M059J (cell line): ENCODE measurements at places on chromosomes 3 and 15. TPM values are rescaled to one million over a fixed set of nuclear protein-coding genes. Genes with fewer than 3 reads are reported as not detected.
A peak's percentile ranks its signal among the peaks of the same experiment; 100 is the strongest.

- no peak for DNase-seq
These were observed 14.9 kb downstream of the RTP1 start for GRCh38 chr3:187212196-187212545.

The SMCO1 gene
- total RNA-seq = 0.05 TPM in 1 of 2 replicates, not detected in the other

DNA sequence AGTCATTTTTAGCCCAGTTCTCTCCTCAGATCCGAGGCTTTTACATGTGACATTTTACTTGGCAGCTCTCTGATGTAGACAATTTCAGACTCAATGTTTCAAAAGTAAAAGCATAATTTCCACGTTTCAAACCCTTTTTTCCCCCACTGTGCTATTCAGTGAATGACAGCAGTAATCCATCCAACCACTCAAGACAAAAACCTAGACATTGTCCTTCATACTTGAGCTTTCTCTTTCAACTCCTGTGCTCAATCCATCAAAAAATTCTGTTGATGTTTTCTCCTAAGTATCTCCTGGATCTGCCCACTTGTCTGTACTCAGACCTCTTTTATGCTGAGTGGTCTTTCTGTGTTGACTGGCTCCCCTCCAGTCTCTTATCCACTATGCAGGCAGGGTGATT lies 214.7 kb downstream of the CHL1 start:
- DNase-seq = no peak

The SI gene
- total RNA-seq = not detected in 2 replicates

DNA sequence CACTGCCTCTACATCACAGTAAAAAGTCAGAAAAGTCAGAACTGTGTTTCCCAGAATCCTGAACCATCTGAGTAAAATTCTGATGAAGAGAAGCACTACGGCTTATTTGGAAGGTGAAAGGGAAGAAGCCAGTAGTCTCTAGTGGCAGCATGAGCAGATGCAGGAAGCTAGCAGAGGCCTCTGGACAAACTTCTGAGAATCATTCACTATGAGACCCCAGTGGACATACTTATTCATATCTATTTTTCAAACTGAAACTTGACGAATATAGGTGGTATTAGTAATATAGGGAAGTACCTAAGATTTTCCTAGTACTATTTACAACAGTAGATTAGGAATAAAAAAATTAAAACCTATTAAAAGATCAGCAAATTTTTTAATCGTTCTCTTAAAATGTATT lies 272.8 kb upstream of the TTC14 start:
- DNase-seq = no peak

- no peak for DNase-seq
These were observed 21.1 kb upstream of the MFSD1 start for GRCh38 chr3:158780766-158781165.

DNA sequence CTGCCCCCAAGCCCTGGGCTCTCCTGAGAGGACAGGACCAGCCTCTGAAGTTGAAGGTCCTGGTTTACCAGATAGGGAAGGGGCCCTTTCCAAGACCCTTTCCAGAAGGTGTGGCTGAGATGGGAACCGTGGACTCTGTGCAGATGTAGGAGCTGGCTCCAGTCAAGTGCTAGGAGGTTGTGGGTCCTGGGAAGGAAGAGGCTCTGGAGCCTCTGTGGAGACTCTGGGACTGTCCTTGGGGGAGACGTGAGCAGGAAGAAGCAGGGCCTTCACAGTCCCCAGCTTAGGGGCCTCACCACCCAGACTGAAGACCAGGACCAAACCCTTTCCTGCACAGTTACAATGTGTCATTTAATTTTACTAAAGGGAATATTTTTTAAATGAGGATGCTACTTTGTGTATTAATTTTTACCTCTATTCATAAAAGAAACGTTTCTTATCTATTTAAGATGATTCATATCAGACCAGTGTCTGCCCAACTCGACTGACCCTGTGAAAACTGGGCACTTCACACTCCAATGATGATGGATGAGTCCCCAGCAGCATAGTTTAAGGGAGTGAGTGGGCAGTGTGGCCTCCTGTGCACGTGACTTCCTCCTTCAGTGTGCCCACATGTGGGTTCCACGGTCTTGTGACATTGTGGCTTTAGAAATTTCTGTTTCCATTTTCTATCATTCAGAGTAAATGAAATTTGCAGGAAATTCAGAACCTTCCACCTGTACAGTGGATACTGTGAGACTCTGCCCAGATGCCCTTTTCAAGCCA lies 10.9 kb downstream of the CCR5AS start:
- peak; percentile 45 for DNase-seq

The HDC gene
- 0.05 and 0.10 TPM in 2 replicates for total RNA-seq

- peak; percentile 71 for DNase-seq
These were observed 23.9 kb upstream of the SLTM start for GRCh38 chr15:58957101-58957973.

GRCh38 chr3:127637546-127637945 lies 8.6 kb downstream of the PODXL2 start:
- DNase-seq = peak; percentile 65

The LYZL4 gene
- not detected in 2 replicates for total RNA-seq

The DNAJA4 gene
- 2.3 TPM in 1 of 2 replicates, not detected in the other for total RNA-seq

The KLHL25 gene
- 4.1 and 5.3 TPM in 2 replicates for total RNA-seq

GRCh38 chr3:30628901-30629590 lies 22.6 kb downstream of the TGFBR2 start:
- peak; percentile 42 for DNase-seq

DNA sequence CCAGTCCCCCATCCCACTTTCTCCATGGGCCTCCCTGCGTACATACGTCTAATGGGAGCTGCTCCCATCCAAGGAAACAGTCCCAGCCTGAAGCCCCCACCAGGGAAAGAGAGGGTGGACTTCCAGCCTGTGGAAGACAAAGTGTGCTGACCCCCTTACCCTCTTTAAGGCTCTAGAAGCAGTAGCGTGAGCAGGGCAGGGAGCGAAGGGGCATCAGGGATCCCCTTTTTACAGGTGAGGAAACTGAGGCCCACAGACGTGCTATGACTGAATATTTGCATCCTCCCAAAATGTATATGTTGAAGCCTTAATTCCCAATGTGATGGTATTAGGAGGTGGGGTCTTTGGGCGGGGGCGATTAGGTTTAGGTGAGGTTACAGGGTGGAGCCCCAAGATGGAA lies 83.4 kb downstream of the TOP2B start:
- DNase-seq = no peak

- peak; percentile 92 for DNase-seq
These were observed 104.8 kb downstream of the ETFA start for GRCh38 chr15:76206325-76206976.

GRCh38 chr3:159837725-159838124 lies 150.9 kb upstream of the IL12A start:
- DNase-seq = peak; percentile 80

GRCh38 chr15:34986326-34986725 lies 1.8 kb downstream of the ZNF770 start:
- DNase-seq = no peak

The BMF gene
- 5.4 and 12.1 TPM in 2 replicates for total RNA-seq

The GPR160 gene
- total RNA-seq = 3.4 and 10.2 TPM in 2 replicates

GRCh38 chr15:47027322-47027946 lies 689.9 kb upstream of the SEMA6D start:
- DNase-seq = peak; percentile 0

DNA sequence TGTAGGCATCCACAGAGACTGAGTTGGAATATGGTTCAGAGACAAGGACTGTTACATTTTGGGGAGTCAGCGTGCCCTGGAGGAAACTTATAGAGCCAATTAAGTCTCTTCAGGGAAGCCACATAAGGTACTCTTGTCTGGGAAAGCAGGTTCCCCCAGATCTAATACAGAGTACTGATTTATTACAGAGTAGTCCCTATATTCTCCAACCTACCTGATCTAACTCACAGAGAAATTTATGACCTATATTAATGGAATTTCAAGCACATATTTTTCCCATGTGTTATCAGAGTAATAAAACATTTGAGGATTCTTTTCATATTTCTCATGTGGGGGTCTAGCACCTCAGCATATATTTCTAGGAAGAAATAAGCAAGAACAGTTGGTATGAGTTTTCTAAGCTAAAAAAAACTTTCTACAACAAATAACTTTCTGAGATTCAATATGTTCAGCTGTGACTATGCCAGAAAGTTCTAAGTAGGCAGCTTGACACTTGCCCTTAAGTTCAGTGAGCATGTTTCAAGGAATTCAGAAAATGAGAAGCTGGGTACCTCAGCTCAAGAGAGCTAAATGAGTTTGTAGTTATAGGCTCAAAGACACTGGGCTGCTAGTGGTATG lies 75.3 kb upstream of the COL8A1 start:
- peak; percentile 72 for DNase-seq

- DNase-seq = no peak
These were observed 90.7 kb upstream of the RGMA start for GRCh38 chr15:93179700-93180102.

The LTF gene
- total RNA-seq = 0.30 and 0.52 TPM in 2 replicates

- no peak for DNase-seq
These were observed 1.0 kb downstream of the XYLB start for GRCh38 chr3:38347421-38348200.

The CPLX3 gene
- not detected in 2 replicates for total RNA-seq

GRCh38 chr3:155283092-155284056 lies 10.1 kb downstream of the STRIT1 start:
- DNase-seq = no peak

GRCh38 chr3:32443478-32443877 lies 51.8 kb downstream of the CMTM7 start:
- peak; percentile 85 for DNase-seq

The KNG1 gene
- not detected in 2 replicates for total RNA-seq

The SPATA12 gene
- total RNA-seq = 0.07 TPM in 1 of 2 replicates, not detected in the other

GRCh38 chr3:10983219-10983916 lies 9.2 kb upstream of the SLC6A1 start:
- DNase-seq = peak; percentile 46

The COLQ gene
- total RNA-seq = 0.12 and 0.27 TPM in 2 replicates

The POLQ gene
- 11.7 and 16.9 TPM in 2 replicates for total RNA-seq

GRCh38 chr3:94024385-94024784 lies 4.0 kb downstream of the STX19 start:
- DNase-seq = peak; percentile 5

- no peak for DNase-seq
These were observed 9.1 kb upstream of the GRAMD2A start for GRCh38 chr15:72206677-72207000.

DNA sequence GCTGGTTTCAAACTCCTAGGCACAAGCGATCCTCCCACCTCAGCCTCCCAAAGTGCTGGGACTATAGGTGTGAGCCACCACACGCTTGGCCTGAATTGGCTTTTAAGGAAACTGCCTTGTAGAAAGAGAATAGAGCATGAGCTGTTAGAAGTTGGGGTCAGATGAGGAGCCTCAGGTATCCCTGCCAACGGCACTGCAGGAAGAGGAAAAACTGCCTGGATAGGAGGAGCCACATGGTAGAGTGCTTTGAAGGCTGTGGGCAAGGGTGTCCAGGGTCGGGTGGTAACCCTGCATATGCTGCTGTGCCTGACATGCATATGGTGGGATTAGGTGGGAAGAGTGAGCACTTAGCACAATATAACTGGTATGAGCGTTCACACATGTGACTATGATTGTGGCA lies 55.0 kb downstream of the BSN start:
- DNase-seq = no peak

DNA sequence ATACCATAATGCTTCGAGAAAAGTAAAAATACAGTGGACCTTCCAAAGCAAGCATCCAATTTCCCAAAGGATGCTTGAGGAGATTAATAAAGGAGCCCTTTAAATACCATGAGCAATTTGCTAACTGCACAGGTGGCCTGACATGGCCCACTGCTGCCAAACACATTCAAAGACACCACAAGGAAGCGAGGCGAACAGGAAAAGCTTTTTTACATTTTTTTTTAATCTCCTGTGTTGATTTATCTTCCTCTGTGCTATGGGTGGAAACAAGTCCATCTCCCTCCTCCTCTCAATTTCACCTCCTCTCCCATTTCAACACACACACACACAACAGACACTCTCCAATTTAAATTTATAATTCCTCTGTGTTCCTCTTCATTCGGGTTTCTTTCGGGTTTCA lies 243.4 kb downstream of the IGSF11 start:
- no peak for DNase-seq

DNA sequence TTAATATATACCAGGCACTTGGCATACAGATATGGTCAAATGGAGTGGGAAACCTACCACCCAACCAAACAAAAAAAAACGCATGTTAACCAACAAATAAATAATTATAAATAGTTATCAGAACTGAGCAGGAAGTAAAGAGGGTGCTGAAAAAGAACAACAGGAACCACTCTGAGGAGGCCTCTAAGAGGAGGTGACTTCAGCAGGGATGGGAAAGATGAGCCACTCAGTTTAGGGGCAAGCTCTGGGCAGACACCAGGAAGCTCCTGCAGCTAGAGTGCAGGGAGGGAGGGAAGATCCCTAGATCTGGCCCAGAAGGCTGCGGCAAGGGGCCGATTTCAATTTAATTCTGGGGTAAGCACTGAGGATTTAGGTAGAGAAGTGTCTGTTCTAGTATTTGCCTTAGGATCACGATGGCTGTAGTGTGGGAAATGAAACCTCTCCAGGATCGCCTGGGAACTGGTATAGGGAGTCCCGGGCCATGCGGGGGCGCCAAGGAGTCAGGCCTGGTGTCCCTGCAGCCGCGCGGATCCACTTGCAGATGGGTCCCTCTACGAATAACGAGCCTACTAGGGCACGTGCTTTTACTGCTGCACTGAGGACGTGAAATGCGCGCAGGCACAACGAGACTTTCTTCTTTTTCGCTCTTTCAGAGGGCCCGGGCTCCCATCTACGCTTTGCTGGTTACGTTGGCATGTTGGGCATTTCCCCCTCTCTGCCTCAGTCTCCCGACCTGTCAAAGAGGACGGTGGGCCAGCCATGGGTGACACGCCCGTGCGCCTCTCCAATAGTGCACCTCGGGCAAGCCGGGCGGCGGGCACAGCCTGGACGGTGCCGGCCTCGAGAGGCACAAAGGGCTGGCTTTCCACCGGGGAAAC lies 1.5 kb upstream of the LIMD1 start:
- DNase-seq = peak; percentile 89

- DNase-seq = no peak
These were observed 174.2 kb downstream of the FEZF2 start for GRCh38 chr3:62199126-62199525.

DNA sequence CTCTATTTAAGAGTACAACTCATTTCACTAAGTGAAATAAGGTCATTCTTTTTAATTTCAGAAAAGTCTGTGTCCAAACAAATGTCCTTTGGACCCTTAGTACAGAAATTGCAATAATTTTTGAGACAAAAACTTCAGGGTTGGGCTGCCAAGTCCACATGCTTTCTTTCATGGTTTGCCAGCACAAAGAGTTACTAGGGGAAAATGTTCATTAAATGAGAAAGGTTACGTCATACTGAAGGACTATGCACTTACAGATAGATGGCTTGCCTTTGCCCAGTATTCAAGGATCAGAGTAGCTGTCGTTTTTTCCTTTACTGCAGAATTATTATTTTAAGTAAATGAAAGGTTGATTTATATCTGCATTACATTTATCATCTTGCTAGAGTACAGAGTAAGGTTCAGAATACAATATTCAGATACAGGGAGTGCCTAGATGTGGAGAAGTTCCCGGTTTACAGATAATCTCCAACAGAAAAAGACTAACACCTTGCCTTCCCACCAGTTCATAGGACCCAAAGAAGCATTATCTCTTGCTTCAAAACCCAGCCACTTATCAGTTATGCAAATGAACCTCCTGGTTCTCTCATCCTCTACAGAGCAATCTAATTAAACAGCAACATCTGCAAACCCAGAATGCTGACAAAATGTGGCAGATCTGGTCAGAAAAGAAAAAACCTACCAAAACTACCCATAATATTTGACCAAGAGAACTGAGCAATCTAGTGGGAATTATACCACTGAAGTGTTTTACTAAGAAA lies 179.3 kb downstream of the FRMD5 start:
- no peak for DNase-seq

The SLC9C1 gene
- total RNA-seq = not detected in 2 replicates
